ENCODE measurements at places on chromosomes 3 and 15.

GRCh38 chr3:189014526-189014925 lies 157.2 kb upstream of the TPRG1 start:
- no peak for DNase-seq

GRCh38 chr15:29360152-29360551 lies 90.5 kb upstream of the NSMCE3 start:
- DNase-seq = no peak

- peak; percentile 15 for DNase-seq
Measured at GRCh38 chr3:99637368-99638111, 854 bp upstream of the COL8A1 start.

DNA sequence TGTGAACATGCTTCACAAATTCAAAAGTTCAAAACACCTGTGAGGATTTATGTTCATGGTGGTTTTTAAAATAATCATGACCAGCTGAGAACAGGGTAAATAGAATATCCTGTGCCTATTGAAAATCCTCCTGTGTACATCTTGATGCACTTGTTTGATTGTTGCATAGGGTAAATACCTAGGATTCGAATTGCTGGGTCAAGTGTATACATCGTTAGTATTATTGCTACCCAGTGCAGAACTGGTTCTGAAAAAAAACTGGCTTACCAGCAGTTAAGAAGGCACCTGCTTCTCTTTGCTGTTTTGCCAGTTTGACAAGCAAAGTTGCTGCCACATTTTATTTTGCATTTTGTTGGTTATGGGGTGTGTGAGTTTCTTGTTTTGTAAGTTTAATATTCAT lies 272.6 kb downstream of the CLSTN2 start:
- DNase-seq = no peak

DNA sequence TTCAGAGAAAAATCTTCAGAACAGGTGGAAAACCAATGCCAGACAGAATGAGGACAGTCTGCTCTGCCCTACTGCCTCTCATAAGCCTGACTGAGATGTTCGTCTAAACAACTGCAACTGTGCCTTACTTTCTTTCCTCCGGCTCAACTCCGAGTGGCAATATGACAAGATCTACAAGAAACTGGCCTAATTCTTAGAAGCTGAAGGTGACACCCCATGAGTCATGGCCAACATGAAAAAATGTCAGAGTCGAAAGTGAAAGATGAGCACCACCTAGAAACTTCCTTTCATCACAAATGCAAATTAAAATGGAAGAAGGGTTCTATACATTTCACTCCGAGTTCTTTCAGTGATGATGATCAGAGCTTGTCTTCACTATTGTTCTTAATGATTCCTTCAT lies 12.9 kb downstream of the PCYT1A start:
- DNase-seq = no peak

GRCh38 chr15:95972041-95972553 lies 358.4 kb upstream of the NR2F2 start:
- DNase-seq = no peak

GRCh38 chr3:134992180-134992579 lies 197.1 kb downstream of the EPHB1 start:
- DNase-seq = no peak

DNA sequence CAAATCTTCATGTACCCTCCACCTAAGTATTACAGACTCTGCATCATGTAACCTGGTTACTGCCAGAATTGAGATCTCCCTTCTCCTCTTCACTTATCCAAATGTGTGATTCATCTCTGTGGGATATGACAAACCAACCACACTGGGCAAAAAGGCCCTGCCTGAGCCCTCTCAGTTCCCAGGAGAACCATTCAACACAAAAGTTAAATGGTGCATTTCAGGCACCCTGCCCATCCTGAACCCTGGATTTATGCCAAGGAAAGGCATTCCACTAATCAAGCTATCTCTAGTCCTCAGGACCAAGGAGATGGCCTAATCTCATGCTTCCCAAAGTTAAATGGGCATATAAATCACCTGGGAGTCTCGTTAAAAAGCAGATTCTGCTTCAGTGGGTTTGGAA lies 108.5 kb downstream of the TNIK start:
- peak; percentile 2 for DNase-seq

GRCh38 chr3:141020143-141020830 lies 30.9 kb upstream of the SPSB4 start:
- no peak for DNase-seq

- DNase-seq = no peak
Measured at GRCh38 chr3:70040386-70040785, 40.9 kb downstream of the SAMMSON start.

- DNase-seq = no peak
Measured at GRCh38 chr15:94066046-94066445, 165.3 kb upstream of the MCTP2 start.

DNA sequence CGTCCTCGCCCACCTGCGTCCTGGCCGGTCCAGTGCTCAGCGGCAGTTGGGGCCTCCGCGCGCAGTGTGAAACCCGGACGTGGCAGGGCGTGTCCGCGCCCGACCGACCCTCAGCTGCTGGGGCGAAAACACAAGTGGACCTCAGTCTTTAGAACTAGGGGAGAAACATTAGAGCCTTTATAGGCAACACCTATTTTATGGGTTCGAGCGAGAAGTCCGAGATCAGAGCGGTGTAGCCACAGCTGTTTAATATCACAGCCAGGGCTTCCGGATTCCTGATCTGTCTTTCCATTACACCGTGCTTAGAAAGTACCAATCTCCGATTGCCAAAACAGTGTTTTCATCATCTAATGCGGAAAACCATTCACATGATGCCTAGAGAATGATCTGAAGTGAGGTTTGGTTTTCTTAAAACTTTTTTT lies 506 bp downstream of the RAD51 start:
- no peak for DNase-seq

- DNase-seq = no peak
Measured at GRCh38 chr15:68550498-68551295, 28.1 kb upstream of the CORO2B start.

DNA sequence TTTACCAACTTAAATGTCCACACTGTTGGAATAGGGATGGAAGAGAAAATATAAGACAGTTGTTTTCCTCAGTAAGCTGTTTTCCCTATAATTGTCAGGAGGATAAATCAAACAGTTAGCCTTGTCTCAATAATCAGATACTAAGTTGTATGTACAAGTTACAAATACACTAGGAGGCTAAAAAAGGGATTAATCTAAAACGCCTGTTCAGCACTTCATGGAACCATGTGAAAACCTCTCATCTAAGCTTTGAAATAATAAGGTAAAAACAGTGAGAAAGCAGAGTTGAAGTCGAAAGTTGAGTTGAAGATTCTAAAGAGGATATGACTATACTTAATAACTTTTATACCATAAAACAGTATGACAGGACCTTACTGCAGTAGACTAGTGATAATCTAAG lies 62.0 kb downstream of the CALML4 start:
- no peak for DNase-seq

DNA sequence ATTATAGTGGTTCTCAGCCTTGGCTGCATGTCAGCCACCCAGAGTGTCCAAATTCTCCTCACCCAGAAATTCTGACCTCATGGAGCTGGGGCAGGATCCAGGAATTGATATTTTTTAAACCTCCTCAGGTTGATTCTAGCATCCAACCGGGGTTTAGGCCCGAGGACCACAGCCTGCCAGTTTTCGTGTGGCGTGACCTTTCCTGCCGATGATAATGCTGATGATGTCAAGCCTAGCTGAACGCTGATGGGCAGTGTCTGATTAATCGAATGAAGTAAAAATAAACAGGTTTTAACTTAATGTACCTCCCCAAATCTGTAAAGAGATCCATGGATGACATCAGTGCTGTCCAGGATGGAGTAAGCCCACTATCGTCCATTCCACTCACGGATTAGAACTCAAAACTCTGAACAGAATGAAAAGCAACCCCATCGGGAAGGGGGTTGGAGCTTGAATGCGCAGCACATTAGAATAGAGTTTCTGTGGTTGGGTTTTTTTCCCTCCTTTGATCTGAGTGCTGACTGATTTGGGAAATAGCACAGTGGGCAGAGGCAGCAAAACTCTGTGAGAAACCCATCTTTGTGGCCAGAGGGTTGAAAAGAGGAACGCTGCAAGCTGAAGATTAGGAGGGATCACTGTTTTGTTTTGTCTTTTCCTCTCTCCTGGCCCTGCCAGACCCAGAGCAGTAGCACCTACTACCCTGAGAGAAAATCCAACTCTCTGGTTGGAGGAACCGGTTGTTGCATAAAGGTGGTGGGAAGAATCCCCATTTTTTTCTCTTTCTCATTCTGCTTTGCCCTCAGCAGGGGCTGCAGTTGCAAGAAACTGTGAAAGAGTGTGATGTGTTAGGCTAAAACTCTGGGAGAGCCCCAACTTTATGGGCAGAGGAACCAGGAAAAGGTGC lies 153.9 kb downstream of the APBA2 start:
- DNase-seq = no peak

GRCh38 chr3:65632414-65632813 lies 406.3 kb downstream of the MAGI1 start:
- DNase-seq = no peak

GRCh38 chr3:61925721-61926120 lies 364.4 kb downstream of the PTPRG start:
- no peak for DNase-seq

DNA sequence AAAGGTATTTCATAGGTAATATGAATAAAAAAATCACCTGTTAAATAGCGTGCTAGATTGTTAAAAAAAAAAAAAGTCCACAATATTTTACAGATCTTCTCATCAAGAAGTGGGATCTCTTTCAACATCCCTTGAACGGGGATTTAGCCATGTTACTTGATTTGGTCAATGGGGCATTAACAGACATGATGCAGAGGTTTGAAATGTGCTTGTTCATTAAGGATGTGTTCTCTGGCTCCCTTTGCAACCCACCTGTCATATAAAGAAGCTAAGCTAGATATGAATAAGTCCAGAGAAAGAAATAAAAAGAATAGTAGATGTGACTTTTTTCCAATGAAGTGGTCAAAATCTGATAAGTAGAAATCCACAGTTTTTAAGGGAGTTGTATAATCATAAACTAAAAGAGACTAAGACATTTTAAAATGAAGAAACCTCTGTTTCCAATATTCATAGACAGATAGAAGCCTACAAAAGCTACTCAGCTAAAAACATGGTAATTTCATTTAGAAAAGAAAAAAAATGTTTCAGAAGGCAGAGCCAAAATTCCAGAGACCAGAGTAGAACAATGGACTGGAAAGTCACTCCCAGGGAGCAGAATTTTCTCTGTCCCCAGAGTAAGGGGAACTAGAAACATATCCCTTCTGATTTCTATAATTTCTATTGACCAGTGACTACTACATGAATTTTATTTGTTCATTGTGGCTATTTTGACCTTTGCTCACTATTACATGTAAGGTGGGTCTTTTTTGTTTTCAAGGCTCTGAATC lies 79.2 kb downstream of the PLSCR2 start:
- no peak for DNase-seq

GRCh38 chr3:9246189-9246588 lies 3.3 kb downstream of the SRGAP3 start:
- no peak for DNase-seq

DNA sequence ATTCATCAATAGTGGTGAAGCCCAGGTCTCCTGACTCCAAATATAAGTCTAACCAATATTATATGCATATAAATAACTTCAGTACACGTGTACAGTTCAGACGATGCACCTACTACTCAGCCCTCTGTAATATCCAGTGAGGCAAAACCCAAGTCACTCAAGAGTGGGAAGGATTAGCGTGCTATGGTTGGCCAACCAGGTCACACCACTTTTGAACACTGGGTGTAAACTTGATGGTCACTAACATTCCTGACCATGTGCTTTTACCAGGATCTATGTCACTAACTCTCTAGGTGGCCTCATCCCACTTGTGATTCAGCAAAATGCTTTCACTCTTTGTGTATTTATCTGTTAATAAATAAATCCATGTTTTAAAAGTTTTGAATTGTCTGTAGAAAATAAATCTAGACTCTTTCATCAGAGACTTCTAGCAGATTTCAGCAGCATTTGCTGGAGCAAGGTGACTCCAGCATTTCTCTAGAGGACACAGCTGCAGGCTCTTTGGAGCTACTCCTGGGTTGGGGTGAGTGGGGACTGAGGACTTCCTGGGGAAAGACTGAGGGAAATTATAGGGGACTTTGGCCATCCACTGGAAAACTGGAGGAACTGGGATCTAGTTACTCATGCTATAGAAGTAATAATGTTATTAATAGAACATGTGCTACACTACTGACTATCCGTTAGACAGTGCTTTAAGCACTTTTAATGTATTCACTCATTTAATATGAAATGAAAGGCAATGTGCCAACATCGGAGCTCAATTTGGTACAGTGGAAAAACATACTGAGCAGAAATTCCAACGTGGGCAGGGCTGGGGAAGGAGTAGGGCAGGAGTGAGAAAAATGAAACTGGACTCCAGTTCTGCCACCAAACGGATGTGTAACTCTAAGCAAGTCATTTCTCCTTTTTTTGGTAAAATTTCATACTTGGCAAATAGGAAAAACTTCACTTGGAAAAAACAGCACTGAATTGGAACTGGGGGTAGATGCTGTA lies 97.9 kb downstream of the RORA start:
- no peak for DNase-seq

DNA sequence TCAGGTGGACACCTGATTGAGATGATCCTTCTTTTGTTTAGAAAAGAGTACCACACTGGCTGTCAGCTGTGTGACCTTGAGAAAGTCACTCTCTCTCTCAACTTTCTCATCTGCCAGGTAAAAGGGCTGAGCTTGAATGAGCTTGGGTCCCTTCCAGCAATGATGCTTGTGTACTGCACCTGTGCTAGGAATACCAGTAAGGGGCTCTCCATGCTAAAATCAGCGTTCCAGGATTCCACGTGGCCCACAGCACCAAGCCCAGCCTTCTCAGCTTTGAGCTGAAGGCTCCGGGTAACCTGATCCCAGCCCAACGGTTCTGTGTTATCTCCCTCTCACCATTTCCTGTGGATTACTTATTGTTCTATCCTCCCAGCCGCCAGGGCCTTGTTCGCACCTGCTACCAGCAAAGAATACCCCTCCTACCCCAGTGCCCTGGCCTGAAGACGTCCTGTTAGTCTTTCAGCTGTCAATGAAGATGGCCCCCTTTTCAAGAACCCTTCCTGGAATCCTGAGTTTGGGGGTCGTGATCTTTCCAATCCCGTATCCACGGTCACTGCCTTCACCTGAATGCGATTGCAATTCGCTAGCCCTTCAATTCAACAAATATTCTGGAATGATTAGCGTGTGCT lies 54.2 kb upstream of the CGNL1 start:
- DNase-seq = no peak

DNA sequence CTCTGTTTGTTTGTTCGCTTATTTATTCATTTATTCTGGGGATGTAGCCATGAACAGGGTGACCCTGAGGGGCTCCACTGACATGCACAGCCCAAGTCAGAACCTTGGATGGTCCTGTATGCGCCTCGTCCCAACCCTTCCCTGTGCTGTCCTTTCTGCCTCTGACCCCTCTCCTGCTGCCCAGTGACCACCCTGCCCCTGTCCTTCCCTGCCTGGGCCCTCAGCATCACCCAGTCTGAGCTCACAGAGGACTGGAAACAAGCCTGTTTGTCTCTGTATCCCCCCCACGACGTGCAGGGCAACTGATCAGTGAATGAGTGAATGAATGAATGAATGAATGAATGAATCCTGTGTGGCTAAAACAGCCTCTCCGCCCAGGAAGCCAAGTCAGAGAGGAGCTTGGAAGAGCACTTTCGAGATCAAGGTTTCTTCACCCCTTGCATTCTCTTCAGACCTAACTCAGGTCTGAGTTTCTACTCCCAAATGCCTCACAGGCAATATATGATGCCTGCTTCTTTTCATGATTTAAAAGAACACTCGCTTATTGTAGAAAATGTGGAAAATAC lies 157.7 kb downstream of the SMAD6 start:
- no peak for DNase-seq
